Stimulated activated CD8-positive, alpha-beta memory T cell treated with anti-CD3 and anti-CD28 coated beads, Interleukin-4, amount 100 ng/mL, for 4 hours (primary cell): ENCODE measurements at places on chromosomes 2 and 18.

DNA sequence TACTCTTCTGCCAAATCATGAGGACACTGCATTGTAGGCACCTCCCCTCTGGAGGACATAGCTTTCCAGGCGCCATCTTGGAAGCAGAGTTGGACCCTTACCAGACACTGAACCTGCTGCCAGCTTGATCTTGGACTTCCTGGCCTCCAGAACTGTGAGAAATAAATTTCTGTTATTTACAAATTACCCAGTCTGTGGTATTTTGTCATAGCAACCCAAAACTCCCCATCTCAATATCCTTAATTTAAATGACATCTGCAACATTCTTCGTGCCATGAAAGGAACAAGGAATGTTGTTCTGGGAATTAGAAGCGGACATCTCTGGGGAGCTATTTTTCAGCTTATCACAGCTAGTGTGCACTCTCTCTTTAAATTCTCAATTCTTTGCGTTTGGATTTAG is 57.4 kb upstream of the CHRNA1 start:
- DNase-seq, result no peak

DNA sequence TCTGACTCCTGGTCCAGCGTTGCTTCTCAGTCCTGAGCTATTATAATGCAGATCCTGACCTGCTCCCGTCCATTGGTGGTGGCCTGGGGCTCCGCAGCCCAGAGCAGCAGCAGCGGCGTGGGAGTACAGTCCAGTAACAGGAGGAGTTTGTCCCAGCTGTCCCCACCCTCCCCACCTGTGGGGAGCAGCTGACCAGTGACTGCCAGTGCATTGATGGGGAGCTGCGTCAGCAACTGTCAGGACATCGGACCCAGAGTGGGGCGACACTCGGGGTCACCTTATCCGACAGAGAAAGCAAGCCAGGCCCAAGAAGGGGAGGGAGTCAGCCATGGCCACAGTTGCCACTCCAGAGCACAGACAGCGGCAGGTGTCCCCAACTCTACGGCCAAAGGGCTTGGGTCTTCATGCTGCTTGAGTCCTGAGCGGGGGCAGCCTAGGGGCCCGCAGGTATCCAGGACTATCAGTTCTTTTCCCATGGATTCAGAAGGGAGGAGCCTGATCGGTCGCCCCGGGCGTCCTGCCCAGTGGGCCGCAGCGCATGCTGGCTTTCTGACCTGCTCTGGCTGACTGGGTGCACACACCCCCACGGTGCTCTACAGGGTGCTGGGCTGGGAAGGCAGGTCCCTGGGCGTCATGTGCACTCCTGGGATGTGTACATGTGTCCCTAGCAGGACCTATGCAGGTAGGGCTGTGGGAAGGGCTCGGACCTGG is 29.7 kb downstream of the DNMT3A start:
- DNase-seq, result no peak

- no peak for DNase-seq
Measured at GRCh38 chr2:25243995-25244394, 75.6 kb upstream of the POMC start.

- DNase-seq, result no peak
Measured at GRCh38 chr2:71358931-71359671, 27.5 kb downstream of the ZNF638 start.

GRCh38 chr2:18209934-18210639 is 331.6 kb downstream of the KCNS3 start:
- no peak for DNase-seq

- no peak for DNase-seq
Measured at GRCh38 chr2:173414823-173415322, 60.2 kb downstream of the CDCA7 start.

- DNase-seq, result no peak
Measured at GRCh38 chr2:164739966-164740365, 101.7 kb downstream of the COBLL1 start.

DNA sequence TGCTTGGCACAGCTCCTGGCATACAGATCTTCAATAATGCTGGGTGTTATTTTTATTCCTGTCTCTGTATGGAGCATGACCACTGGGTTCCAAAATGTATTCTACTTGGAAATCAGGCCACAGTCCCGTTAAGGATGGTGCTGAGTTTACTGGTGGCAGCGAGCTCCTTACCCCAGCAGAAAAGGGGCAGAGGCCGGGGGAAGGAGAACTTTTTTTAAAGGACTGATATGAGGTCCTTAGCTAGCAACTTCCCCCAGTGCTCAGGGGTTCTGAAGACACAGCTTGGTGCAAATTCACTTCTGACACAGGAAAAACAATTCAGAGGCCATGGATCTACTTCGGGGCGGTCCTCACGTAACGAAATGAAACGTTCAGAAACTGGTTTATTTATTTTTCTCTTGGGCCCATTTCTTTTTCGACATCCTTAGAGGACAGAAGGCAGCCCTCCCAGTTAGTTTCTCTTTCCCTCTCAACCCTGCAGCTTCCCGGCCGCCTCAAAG is 872 bp downstream of the RDH14 start:
- no peak for DNase-seq

- DNase-seq, result no peak
Measured at GRCh38 chr2:16625201-16625729, 40.4 kb downstream of the CYRIA start.

DNA sequence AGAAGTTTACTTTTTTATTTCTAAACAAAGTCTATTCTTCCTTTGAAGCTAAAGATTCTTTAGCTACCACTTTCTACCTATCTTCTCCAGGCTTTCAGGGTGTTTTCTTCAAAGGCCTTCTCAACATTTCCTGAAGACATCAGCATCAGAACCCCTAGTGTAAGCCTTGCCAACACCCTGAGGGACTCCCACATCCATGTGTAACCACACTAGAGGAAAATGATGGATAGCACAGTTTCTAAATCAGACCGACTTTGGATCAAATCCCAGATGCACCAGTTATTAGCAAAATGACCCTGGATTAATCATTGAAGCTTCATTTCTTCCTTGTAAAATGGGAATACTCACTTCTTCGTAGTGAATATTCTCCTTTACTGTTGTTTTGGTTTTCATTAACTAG is 4.7 kb upstream of the TTN start:
- no peak for DNase-seq

DNA sequence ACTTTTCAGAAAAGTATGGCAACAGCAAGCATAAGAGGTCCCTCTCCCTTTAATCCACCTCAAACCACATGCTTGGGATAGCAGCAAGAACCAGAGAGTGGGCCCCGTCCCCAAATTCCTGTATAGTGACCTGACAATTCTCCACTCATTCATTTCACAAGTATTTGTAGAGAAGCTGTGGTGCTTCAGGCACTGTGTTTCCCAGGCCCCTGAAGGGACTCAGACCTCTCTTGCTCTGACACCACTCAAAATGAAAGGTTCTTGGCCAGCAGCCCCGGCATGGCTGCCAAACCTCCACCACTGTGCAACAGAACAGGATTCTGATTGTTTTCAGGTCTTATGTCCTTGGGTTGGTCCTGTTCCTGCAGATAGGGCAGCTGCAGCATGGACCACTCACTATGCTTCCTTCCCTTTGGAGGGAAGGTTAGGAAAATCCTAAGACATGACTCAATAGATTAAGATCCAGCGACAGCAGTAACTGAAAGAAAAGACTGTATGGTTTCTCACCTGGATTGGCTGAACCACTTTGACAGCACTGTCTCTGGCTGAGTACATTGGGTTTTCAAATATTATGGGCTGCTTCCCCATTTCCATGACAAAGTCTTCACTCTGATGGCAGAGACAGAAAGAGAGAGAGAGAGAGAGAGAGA is 67.6 kb downstream of the DHRS9 start:
- DNase-seq, result no peak

DNA sequence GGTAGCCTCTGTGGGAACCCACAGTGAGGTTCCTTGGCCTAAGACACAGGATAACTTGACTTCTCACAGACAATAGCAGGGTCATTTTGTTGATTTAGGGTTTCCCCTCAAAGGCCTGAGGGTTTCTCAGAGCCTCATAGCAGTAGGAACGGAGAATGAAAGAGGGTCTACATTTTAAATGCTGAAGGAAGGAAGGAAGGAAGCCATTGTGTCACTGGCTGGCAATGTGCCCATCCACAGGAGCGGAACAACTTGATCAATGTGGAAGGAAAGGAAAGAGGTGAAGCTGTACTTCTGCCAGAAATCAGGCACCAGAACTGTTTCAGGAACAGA is 5.1 kb downstream of the IL1B start:
- no peak for DNase-seq

GRCh38 chr18:45324495-45325113 is 290.7 kb upstream of the SLC14A2 start:
- no peak for DNase-seq

DNA sequence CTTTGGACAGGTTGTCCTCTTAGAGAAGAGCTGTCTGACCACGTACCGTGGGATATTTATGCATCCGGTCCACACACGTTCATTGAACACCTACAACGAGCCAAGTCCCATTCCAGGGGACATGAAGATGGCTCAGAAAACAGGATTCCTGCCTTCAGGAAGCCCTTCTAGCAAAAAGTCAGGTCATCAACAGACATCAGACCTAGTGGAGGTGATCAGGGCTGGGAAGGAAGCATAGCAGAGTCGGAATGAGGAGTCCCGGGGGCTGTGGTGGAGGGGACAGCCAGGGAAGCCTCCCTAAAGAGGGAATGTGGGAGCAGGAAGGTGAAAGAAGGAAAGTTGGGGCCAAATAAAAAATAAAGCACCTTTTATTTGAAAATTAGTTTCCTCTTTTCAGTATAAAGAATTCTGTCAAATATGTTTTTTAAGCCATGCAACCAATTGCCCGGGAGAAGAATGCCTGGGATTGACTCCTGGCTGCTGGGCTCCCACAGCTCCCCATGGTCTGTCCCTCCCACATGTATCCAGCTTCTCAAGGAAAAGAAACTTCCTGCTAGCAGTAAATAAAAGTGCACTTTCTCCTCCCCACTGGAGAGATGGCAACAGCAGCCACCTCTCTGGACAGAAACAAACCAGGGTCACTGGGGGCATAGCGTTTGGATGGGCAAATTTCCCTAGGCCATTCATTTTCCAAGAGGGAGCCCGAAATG is 144.8 kb downstream of the SMAD7 start:
- DNase-seq, result no peak

DNA sequence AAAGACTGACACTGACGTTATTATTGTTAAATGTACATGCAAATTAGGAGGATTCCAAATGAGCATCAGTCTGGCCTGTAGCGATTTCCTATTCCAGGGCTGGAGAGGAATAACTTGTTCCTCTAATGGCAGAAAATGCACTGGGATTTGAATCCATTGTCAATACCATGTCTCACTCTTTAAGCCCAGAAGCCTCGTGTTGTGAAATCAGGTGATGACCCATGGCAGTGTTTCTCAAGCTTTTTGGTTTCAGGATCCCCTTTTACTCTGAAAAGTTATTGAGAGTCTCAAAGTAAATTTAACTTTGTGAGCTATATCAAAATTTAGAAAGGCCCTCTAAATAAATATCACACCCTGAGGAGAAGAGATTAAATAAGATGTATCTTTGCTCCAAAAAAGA is 279.2 kb downstream of the GALR1 start:
- DNase-seq, result no peak

DNA sequence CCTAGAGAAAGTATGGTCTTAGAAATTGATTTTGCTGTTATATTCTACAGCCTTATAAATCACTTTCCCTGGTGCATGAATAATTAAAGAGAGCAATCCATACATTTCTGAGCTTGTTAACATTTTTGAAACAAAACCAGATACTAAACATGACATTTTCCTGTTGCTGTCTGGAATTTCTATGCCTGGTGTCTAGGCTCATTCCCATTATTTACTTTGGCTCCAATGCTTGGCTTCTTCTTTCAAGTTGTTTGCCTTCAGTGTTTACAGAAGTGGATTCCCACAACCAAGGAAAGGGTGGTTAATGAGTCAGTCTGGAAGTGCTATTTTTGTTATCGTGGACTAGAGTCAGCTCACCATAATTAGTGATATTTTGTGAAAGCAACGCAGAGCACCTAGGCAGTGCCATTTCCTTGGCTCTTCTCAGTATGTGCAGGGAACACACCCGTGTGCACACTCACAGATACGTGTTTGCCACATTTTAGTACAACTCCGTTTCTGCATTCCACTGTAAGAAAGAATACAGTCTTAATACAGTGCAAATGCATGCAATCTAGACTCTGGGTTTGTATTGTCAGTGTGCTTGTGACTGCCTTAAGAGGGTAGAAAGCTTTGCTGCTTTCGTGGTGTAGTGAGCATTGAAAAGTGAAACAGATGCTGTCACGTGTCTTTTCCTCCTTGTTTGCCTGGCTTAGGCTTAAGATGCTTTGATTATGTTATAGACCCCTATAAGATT is 185.0 kb upstream of the RASGRP3 start:
- DNase-seq, result no peak

DNA sequence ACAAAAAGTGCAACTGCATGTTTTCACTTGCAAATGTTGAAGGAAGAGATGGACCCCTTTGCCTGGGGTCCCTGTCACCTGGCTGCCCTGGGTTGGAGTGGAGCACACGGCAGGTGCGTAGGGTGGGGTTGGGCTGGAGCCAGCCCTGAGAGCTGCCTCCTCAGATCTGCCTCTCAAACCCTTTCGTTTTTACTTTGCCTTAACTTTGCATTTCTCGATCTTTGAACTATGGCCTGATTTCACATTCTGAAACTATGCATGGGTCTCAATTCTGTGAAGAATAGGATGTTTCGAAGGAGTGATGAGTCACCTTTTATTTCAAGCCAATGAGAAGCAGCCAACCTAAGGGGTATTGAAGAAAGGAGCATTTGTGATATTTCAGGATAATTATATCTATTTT is 132.8 kb downstream of the ACOXL start:
- DNase-seq, result no peak

DNA sequence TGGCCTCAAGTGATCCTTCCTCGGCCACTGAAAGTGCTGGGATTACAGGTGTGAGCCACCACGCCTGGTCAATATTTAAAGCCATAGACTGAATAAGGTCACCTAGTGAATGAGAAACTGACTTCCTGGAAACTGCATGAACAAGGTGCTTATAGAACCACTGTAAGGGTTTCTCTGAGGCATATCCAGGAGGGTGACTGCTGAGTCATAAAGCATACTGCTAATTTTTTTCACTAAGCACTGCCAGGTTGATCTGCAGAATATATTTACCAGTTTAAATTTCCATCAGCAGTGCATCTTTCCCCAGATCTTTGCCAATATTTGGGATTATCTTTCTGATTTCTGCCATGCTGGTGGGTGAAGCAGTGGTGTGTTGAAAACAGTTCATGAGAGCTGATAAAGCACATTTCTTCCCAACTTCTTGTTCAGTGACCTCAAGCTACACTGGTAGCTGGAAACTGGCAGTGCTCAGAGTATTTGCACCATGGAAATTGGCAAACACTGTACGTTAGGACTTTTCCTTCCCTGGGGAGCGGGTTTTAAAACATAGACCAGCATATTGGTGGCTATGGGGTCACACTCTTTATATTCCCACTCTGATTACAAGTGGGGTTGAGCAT is 4.2 kb upstream of the CLIP4 start:
- no peak for DNase-seq

DNA sequence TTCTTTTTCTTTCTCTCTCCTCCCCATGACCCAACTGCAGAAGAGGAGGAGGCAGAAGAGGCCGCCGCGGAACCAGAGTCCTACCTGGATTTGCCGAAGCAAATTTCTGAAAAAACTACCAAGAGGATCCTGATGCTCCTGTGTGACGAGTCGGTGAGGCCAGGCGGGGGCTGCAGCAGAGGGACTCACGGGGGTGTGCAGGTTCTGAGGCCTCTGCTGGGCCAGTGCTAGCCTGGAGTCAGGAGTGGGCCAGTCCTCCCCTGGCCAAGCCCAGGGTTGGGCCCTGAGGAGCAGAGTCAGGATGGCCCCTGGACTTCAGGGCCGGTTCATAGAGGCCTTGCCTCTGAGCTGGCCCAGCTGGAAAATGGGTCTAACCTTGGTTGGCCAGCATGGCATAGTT is 29.3 kb downstream of the OTOF start:
- no peak for DNase-seq
